ENCODE measurements at places on chromosomes 7 and 10.

DNA sequence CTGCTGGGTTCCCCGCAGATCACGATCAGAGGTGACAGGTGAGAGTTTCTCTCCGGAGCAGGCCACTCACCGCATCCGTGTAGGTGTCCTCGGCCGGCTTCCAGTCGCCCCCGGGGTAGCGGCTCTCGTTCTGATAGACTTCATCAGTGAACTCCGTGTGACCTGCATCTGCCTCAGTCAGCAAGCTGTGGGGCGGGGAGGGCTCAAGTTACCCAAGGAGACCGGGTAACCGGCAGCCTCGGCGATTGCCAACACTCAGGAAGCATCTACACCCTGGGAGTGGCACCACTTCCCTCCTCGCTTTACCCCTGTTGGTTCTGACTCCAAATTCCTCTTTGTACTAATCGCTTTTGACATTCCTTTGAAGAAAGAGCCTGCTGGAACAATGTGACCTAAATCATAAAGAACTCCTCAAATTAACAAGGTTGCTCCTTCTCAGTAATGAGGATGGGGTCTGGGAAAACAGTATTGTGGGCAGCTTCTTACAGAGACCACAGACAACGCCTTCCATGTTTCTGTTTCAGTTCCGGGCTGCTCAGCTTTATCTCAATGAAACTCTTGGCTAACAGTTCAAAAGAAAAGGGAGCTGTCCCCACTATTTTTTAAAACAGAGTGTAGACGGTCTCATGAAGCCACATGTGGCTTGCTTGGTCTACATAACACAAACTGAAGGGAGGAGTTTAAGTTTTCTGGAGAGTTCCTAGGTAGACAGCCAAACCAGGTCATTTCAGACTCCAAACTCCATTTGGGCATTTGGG, 118.1 kb downstream of the MYOF start:
- ATAC-seq = peak; percentile 84

DNA sequence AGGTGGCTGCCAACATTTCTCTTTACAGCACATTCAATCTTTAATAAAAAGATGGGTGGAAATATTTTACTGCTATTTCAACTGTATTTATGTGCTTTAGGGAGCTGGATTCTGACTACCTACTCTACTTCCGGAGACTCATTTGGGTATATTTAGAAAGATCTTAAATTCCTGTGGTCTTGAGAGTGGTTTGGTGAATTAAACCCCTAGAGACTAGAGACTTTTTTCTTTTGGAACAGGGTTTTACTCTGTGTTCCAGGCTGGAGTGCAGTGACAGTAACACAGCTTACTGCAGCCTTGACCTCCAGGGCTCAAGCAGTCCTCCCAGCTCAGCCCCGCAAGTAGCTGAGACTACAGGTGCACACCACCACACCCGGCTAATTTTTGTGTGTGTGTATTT, 79.0 kb upstream of the HABP2 start:
- ATAC-seq = no peak

DNA sequence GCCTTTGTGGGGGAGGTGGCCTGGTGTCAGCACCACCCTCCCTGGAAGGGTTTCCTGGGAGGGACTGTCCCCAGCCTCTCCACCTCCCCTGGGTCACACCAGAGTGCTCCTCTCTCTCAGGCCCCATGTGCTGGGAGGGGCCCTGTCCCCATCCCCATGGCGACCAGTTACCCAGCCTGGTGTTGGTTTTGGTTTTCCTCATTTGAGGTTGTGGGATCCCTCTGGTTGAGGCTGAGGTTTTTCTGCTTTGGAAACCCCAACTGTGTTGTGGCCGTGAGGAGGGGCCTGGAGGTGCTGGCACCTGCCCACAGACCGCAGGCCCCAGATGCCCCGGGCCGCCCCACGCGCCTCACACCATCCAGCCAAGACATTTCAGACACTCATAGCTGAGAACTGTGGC, 106.3 kb downstream of the GRK5 start:
- ATAC-seq = no peak

- ATAC-seq = no peak
Observed at GRCh38 chr10:7251696-7252465, 159.0 kb downstream of the SFMBT2 start.

- ATAC-seq = no peak
Observed at GRCh38 chr7:85176197-85176596, 10.7 kb downstream of the SEMA3D start.

GRCh38 chr7:98729121-98729520, 112.0 kb downstream of the NPTX2 start:
- ATAC-seq = no peak

- peak; percentile 67 for ATAC-seq
Observed at GRCh38 chr10:86411281-86411841, 44.8 kb upstream of the GRID1 start.

DNA sequence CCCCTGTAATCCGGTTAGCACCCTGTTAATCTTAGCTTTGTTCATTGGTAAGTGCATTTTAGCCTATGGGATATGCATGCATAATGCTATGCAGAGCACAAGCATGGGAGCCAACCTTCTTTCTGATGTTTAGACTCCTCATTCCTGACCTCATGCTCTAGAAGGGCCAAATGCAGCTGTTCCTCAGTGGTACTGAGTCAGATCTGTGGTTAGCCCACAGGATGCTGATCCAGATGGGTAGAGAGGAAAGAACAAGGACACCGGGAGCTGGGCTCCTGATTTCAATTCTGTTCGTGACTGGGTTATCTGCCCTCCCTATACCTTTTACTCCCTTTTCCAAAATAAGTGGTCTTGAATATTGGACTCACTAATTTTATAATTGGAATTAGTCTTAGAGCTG, 31.7 kb upstream of the C10orf90 start:
- no peak for ATAC-seq
